ENCODE measurements at places on chromosomes 5 and 9. TPM values are rescaled to one million over a fixed set of nuclear protein-coding genes. Genes with fewer than 3 reads are reported as not detected.

Gene THBS4
- total RNA-seq, result 61.5 TPM

Gene HK3
- 41.1 TPM for total RNA-seq

Gene CARD9
- 4.3 TPM for total RNA-seq

Gene F12
- total RNA-seq, result not detected

Gene SPINK13
- not detected for total RNA-seq

Gene NEURL1B
- total RNA-seq, result 35.8 TPM

Gene HARS1
- total RNA-seq, result 50.7 TPM

Gene AHRR
- total RNA-seq, result 4.5 TPM

Gene SLC4A9
- 0.22 TPM for total RNA-seq

Gene UBE2QL1
- total RNA-seq, result 0.61 TPM

Gene QRFP
- total RNA-seq, result not detected

Gene WNK2
- 1.1 TPM for total RNA-seq

Gene RECK
- total RNA-seq, result 18.5 TPM

Gene PDE6A
- not detected for total RNA-seq

Gene SLC6A3
- not detected for total RNA-seq

Gene NEUROG1
- not detected for total RNA-seq

Gene PKD2L2
- not detected for total RNA-seq

Gene PLPPR1
- total RNA-seq, result not detected

Gene JAK2
- total RNA-seq, result 25.1 TPM
